T-helper 22 cell (primary cell): ENCODE measurements at places on chromosomes 5 and 9.

DNA sequence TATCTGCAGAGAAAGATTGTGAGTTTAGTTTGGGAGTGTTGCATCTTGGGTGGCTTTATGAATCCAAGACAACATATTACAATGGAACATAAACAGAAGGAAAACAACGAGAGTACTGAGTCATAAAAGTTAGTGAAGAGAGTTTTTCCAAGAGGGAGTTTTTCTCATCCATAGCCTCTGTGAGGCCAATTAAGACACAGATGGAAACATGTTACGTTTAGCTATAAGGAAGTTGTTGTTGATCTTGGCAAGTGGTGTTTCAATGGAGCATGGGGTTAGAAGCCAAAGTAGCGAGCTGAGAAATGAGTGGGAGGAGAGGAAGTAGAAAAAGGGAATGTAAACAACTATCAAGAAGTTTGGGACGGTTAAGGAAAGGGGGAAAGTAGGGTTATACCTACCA lies 53.3 kb upstream of the SPATA31D4 start:
- no peak for DNase-seq

GRCh38 chr9:22103685-22104575 lies 94.8 kb upstream of the CDKN2B start:
- DNase-seq: no peak

GRCh38 chr9:113269355-113269754 lies 6.0 kb downstream of the CDC26 start:
- no peak for DNase-seq

- DNase-seq: no peak
Observed at GRCh38 chr5:160221082-160221481, 8.2 kb upstream of the FABP6 start.

GRCh38 chr5:59209758-59210359 lies 627.0 kb downstream of the RAB3C start:
- no peak for DNase-seq

- DNase-seq: no peak
Observed at GRCh38 chr9:1200847-1201251, 150.7 kb downstream of the DMRT2 start.

GRCh38 chr5:107213025-107213424 lies 457.7 kb downstream of the EFNA5 start:
- DNase-seq: no peak

DNA sequence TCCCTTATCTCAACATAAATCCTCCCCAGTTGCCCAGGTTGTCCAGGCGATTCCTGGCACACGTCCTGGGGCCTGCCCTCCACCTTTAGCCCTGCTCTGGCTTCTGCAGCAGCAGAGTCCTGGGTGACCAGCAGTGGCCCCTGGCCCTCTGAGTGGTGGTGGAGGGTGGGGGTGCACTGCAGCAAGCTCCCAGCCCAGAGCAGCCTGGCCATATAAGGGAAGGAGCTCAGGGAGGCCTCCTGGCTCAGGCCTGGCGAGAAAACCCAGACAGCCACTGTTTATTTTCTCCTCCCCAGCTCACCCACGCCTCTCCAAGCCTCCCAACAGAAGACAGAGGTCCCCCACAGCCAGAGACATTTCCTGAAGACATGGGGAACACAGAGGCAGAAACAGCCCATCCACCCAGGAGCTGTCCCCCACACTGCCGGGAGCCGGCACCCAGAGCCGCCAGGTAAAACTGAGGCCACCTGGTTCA lies 44.7 kb upstream of the IL17B start:
- DNase-seq: no peak

DNA sequence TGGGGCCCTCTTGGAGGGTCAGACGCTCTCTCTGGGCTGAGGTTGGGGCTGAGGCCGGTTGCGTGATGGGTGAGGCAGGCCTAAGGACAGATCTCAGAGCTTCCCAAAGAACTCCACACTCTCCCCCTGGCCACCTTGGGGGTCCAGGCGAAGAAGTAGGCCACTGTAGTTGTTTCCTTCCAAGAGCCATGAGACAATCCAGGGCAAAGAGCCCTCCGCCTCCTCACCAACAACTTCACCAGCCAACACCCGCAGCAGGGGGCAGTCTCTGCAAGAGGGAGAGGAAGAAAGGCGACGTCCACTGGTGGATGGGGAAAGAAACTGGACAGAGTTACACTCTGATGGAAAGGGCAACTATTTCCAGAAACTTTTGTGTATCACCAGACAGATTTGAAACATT lies 10.7 kb downstream of the SLC35A4 start:
- no peak for DNase-seq

GRCh38 chr9:137156567-137157375 lies 13.1 kb downstream of the LRRC26 start:
- DNase-seq: peak; percentile 28

- DNase-seq: no peak
Observed at GRCh38 chr9:37787059-37787458, 2.2 kb upstream of the EXOSC3 start.

DNA sequence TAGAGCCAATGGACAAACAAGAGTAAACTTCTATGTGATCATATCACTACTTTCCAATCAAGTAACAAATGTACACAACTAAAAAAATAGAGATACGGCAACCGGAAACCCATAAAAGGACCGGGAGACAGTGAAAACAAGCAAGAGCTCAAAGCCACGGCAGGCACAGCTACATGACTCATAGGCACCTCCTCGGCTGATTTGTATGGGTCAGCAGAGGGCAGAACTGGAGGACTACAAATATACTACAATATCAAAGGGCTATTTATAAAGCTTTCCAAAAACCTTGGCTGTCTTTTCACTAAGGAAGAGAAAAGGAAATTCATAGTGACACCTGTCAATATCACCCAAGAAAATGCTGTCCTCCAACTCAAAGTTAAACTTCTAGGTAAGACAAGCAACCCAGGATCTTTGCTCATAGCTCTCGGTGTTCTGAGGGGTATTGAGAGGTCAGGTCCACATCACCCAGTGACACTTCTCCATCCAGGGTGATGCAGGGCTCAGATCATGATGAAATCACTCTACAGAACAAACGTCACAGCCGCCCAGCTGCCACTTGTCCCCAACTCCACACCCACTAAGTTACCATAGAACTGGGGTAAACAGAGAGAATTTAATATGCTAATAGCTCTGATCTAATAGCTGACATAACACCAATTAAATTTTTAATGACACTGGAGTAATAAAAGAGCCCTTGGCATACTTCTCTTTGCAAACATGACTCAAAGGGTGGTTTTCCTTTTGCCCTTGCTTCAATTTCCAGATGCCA lies 41.3 kb downstream of the PFDN1 start:
- peak; percentile 13 for DNase-seq
